Thyroid gland (tissue), 4 donors: ENCODE measurements at places on chromosomes 3 and 15. TPM values are rescaled to one million over a fixed set of nuclear protein-coding genes. Genes with fewer than 3 reads are reported as not detected.

The CYP19A1 gene
- 1.6 TPM for total RNA-seq

The ADGRG7 gene
- total RNA-seq: not detected

The RAB7A gene
- total RNA-seq: 114 TPM

The RAB43 gene
- 22.8 TPM for total RNA-seq

The C2CD4A gene
- total RNA-seq: 0.39 TPM

The LRRN1 gene
- total RNA-seq: 29.2 TPM

The TM6SF1 gene
- total RNA-seq: 19.9 TPM

The CAMK1 gene
- total RNA-seq: 35.8 TPM

GRCh38 chr3:31157893-31158620, 263.6 kb upstream of the GADL1 start:
- no peaks in the 10 kb centered on the region for H3K4me1 ChIP-seq
- no peak overlapping the region for H3K27ac ChIP-seq
- no peaks in the 10 kb centered on the region for H3K36me3 ChIP-seq
- no peak for DNase-seq
- no peak overlapping the region for H3K4me3 ChIP-seq

GRCh38 chr15:27842526-27842925, 256.6 kb downstream of the OCA2 start:
- no peaks in the 10 kb centered on the region for H3K4me1 ChIP-seq
- no peak overlapping the region for H3K27ac ChIP-seq
- H3K27me3 ChIP-seq: no peaks in the 10 kb centered on the region

GRCh38 chr3:147298511-147298982, 107.8 kb downstream of the ZIC4 start:
- H3K27me3 ChIP-seq: no peaks in the 10 kb centered on the region
- H3K36me3 ChIP-seq: no peaks in the 10 kb centered on the region
- H3K4me3 ChIP-seq: no peak overlapping the region
- no peaks in the 10 kb centered on the region for H3K4me1 ChIP-seq
- no peak overlapping the region for H3K27ac ChIP-seq

DNA sequence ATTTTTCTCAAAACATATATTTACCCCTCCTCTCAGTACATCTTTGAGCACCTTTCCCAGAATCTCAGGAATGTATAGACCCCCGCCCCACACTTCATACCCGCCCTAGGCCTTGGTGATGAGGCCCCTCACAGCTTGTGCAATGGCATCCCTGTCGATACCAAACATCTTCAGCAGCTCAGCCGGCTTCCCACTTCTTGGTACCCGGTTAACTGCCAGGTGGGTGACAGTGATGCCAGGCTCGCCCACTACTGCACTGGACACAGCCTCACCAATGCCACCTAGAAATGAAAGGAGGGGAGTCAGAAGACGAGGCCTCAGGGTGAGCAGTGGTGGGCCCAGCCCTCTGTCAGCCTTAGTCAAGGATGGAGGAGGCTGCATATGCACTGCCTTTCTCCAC, 30.2 kb downstream of the TKT start:
- H3K27me3 ChIP-seq: no peaks in the 10 kb centered on the region
- peaks cover 75% of the 10 kb centered on the region for H3K36me3 ChIP-seq
- no peaks in the 10 kb centered on the region for H3K4me1 ChIP-seq
- no peak overlapping the region for H3K27ac ChIP-seq
- DNase-seq: no peak

GRCh38 chr15:23529891-23530290, 35.6 kb upstream of the MKRN3 start:
- no peaks in the 10 kb centered on the region for H3K27me3 ChIP-seq
- H3K4me1 ChIP-seq: no peaks in the 10 kb centered on the region
- no peak for DNase-seq

GRCh38 chr3:180630371-180630770, 28.4 kb downstream of the TTC14 start:
- H3K27me3 ChIP-seq: no peaks in the 10 kb centered on the region
- no peak overlapping the region for H3K27ac ChIP-seq
- no peak for DNase-seq
- no peak overlapping the region for H3K4me3 ChIP-seq
- H3K36me3 ChIP-seq: no peaks in the 10 kb centered on the region
- no peaks in the 10 kb centered on the region for H3K4me1 ChIP-seq

- H3K27me3 ChIP-seq: no peaks in the 10 kb centered on the region
- peaks cover 4% of the 10 kb centered on the region for H3K4me1 ChIP-seq
- peak; percentile 83 for DNase-seq
- no peaks in the 10 kb centered on the region for H3K36me3 ChIP-seq
- H3K27ac ChIP-seq: no peak within 1 kb of the TSS
These were observed at the start of gene GOLGA8A for GRCh38 chr15:34437687-34438086. TSS of gene GOLGA8A (minus strand) at chr15:34437808. CDS start at chr15:34389691, 48,117 bp downstream.

DNA sequence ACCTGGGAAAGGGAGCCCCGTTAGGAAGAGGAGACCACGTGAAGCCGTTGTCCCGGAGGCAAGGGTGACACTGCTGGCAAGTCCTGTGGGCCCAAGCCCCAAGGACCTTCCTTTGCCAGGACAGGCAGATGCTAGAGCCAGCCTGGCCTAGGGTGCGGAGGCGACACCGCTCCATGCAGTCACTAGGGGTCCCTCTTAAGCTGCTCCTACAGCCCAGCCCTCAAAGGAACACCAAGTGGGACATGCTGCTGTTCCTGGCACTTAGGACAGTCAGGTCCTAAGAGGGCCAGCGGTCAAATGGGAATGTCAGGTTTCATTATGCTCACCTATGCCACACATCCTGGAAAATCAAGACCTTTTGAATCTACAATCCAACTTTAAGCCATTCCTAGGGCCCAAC, 59.7 kb downstream of the RPN1 start:
- H3K4me3 ChIP-seq: no peak overlapping the region
- no peak overlapping the region for H3K27ac ChIP-seq
- H3K27me3 ChIP-seq: no peaks in the 10 kb centered on the region

DNA sequence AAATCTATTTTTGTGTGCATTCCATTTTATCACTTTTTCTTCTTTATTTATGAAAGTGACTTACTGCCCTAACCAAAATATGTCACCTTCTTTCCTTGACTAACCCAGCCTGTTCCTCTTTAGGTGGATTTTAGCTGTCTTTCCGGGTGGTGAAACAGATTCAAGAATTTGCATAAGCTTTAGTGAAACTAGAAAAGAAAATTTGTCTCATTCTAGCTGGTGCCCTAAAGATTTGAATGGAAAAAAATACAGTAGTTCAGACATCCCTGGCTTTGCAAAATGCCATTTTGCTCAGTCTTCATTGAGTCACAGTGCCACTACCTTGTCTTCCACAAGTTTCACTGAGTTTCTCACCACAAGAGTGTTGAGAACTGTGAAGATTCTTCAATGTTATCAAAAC, 28.2 kb upstream of the CCDC50 start:
- DNase-seq: no peak
- H3K27me3 ChIP-seq: no peaks in the 10 kb centered on the region
- no peaks in the 10 kb centered on the region for H3K4me1 ChIP-seq
- H3K4me3 ChIP-seq: no peak overlapping the region
- H3K36me3 ChIP-seq: no peaks in the 10 kb centered on the region

GRCh38 chr3:131907796-131908195, 127.0 kb downstream of the CPNE4 start:
- DNase-seq: peak; percentile 9
- H3K36me3 ChIP-seq: no peaks in the 10 kb centered on the region
